ENCODE measurements at places on chromosomes 12 and 14.

- no peak for DNase-seq
These were observed 152.7 kb downstream of the DPF3 start for GRCh38 chr14:72740966-72741825.

- no peak for DNase-seq
These were observed 22.8 kb downstream of the ATF1 start for GRCh38 chr12:50786498-50787231.

GRCh38 chr14:54335569-54336155, 61.1 kb upstream of the CDKN3 start:
- no peak for DNase-seq

- no peak for DNase-seq
These were observed 94.7 kb downstream of the CHST11 start for GRCh38 chr12:104551313-104551931.

DNA sequence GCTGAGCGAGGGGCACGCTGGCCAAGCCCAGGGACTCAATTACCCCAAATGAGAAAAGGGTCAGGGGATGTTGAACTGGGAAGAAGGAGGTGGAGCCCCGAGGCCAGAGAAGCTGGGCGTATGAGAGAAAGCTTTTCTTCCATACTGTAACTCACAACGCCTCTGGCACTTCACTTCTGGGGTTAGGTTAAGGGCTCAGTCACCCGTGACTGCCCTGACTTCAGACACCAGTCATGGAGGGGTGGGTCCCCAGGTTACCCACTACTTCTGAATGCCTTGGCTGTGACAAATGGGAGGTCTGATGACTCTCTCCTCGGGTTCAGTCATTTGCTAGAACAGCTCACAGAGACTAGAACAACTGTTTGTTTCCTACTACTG, 5.5 kb upstream of the GPR132 start:
- DNase-seq: no peak

DNA sequence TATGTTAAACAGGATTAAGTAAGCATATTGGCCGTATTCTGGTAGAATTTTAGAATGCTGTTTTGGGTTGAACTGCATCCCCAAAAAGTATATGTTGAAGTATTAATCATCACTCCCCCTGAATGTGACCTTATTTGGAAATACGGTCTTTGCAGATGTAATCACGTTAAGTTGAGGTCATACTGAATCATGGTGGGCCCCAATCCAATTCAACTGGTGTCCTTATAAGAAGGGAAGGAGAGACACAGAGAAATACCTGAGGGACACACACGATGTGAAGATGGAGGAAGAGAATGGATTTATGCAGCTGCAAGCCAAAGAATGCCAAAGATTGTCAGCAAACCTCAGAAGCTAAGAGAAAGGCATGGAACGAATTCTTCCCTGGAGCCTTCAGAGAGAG, 268.6 kb downstream of the ITPR2 start:
- no peak for DNase-seq

DNA sequence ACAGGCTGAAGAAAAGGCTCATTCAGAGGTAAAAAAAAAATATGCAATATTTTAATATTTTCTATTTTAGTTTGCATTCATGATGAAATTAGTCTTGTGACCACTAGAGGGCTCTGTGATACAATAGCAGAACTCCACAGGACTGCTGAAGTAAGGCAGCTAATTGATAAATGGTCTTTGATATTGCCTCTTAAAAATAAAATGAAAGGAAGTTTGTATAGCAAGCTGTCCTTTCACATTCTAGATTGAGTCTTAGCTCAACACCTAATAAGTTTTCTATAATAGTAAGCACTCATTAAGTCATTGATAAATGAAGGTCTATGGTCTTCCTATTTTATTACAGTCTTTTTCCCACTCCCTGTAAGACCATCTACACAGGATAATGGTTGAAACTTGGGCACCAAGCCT, 315.7 kb downstream of the NAV3 start:
- DNase-seq: no peak

DNA sequence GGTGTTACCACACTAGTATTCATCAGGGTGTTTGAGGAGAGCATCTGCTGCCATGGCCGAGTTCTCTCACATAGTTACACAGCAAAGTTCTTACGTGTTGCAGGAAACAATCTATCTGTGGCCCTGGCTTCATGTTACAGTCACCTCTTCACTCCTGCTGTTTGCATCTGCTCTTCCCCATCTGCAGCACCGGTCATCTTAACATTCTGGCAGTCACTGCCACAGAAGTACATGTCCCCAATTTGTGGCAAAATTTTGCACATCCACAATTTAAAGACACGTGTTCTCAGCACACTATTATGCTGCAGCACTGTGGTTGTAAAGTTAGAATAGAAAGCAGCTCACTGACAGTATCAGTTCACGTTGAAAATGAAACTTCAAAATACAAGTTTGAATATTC, 23.2 kb downstream of the MAPK1IP1L start:
- DNase-seq: no peak

- DNase-seq: no peak
These were observed 257.4 kb upstream of the NOVA1 start for GRCh38 chr14:26855077-26855753.

DNA sequence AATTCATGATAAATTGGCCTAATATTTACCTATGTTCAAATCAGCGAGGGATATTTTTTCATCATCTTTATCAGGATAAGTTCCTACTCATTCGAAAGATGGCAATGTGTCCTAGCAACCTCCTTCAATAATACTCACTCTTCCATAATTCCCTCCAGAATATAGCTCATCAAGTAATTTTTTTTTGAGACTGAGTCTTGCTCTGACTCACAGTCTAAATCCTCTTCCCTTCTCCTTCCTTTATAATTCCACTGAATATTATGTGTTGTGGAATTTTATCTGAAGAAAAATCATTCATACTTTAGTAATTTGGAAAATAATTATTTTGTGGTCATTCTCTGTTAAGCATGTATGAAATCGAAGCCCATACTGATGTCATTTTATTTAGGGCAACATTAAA, 663.8 kb downstream of the FLRT2 start:
- no peak for DNase-seq

DNA sequence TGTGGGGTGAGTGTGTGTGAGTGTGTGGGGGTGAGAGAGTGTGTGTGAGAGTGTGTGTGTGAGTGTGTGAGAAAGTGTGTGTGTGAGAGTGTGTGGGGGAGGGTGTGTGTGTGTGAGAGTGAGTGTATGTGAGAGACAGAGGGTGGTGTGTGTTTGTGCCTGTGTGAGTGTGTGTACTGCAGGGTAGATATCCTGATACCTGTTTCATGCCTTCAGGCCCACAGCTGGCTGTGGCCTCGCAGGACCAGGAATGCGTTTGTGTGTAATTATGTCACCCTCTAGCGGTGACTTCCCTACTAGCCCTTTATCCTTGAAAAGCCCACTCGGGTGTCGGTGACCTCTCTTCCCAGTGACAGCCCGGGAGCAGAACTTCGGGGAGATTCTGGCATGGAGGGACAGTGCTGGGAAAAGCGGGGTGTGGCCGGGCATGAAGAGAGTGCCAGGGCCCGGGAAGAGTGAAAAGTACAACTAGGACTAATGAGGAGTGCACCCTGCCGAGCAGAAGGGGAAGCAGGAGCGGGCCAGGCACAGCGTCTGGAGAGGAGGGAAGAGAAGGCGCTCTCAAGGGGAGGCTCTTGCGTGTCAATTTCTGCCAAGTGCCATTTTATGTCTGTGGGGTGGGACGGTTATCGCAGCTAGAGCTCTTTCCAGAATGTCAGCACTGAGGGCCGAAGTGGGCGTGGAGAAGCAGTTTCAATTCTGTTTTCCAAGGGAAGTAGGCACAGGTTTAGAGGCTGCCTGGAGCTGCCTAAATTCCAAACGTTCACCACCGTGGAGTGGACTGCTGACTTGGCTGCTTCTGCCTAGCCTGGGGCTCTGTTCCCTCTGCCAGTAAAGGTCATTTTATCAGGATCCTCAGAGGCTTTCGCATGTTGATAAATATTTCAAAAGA, 11.0 kb upstream of the FBXL14 start:
- DNase-seq: peak; percentile 90

DNA sequence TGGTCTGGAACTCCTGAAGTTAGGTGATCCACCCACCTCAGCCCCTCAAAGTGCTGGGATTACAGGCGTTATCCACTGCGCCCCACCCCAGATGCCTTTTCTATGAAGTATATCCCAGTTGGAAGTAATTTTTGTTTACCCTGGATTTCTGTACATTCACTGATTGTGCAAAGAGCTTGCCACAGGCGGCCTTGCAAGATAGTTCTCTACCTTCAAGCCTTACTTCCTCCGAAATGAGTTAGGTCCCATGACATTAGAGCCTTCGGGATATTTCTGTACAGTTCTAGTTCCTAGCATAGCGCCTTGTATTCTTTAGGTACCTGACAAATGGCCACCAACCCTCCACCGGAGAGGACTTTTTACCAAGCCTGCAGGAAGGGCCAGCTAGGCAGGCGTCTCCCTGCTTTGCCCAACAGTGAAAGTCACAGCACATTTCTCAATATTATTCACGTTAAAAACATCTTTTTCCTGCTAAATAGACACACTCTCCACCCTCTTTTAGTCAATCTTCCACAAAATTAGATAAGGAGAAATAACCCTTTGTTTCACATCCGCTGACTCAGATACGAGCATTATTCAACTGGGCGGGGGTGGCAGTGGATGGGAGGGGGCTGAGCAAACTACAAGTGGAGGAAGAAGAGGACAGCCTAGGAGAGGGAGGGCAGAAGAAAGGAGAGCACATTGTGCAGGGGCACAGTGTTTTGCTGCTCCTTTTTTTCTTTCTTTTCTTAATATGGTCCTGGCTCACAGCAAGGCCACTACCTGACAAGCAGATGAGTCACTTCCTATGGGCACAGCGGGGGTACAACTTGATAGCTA, 40.0 kb upstream of the CAPRIN2 start:
- no peak for DNase-seq

DNA sequence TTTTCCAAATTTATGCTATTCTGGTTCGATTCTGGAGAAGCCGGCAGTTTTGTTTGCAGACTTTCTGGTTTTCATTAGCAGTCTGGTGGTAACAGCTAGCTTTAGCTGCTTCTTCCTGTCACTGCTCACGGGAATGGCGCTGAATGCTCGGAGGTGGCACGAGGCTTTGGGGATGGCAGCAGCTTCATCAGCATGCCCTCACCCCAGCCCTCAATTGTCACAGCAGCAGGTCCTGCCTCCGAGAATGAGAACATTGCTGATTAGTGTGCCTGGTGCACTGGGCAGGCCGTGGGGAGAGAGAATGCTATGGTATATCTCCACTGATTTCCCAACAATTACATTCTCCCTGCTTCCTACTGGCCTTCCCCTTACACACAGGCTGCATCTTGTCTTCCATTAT, 73.6 kb downstream of the SAMD4A start:
- no peak for DNase-seq

- peak; percentile 33 for DNase-seq
These were observed 28.4 kb upstream of the FOXN3 start for GRCh38 chr14:89445273-89445973.

DNA sequence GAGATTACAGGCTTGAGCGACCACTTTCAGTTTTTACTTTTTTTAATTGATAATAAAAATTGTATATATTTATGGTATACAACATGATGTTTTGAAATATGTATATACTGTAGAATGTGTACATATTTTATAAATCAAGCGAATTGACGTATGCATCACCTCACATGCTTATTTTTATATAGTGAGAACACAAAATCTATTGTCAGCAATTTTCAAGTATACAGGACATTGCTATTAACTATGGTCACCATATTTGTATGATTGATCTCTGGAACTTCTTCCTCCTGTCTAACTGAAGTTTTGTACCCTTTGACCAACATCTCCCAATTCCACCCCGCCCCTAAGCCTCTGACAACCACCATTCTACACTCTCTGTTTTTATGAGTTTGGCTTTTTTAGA, 56.3 kb upstream of the KICS2 start:
- DNase-seq: no peak

GRCh38 chr14:68632054-68632895, 160.6 kb downstream of the ZFP36L1 start:
- peak; percentile 79 for DNase-seq

GRCh38 chr14:65297744-65298143, 114.8 kb upstream of the FUT8 start:
- DNase-seq: no peak

DNA sequence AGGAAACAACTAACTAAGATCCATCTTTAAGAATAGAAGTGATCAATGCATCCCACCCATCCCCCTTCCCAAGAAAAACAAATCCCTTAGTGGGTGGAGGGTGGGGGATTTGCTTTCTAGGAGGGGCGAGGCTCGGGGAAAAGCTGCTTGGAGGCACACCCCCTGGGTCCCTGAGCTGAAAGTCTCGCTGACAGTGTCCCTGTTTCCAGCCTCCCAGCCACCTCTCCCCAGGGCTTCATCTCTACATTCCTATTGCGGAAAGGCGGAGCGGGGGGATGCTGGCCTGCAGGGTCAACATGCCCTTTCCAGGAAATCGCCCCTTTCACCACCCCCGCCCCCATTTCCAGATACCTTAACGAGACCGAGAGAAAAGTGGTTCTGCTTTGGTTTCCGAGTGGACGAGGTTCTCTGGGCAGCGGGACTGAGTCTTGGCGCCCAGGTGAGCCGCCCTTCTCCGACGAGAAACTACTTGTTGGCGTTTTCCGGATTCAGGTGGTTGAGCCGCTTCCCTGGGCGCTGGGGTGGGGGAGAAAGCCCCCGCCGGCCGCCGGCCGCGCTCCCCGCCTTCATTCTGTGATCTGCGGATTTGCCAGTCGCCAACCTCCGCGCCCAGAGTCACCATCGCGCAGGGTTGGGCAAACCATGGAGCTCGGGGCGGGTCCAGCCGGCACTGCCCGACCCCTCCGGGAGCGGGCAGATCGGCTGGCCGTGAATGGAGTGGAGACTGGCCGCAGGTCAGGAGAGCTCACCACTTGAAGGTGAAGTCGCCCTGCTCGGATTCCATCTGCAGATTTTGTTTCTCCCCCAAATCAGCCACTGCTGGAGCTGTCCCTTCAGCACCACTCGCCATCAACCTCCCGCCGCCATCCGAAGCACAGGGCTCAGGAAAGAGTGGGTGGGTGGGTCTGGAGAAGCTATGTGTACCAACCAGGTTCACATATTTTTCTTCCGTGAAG, 505 bp downstream of the KCNC2 start:
- DNase-seq: no peak

DNA sequence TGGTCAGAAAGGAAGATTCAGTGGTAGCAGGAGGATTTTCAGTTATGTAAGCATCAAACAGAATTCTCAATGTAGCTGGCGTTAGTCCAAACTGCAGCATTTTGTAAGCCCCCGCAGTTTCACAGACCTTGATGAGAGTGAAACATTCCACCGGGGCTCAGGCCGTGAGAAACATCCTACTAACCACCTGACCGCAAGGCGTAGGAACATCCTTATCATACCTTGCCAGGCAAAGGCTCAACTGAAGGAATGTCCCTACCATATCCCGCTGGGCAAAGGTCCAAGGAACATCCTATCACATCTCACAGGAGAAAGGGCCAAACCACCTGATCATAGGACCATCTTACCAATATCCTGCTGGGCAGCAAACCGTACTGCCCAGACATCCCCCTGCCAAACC, 624.8 kb upstream of the TMEM132C start:
- DNase-seq: no peak

- peak; percentile 77 for DNase-seq
These were observed 17.4 kb upstream of the GALNT16 start for GRCh38 chr14:69242311-69243224.
